ENCODE measurements at places on chromosomes 4 and X.

DNA sequence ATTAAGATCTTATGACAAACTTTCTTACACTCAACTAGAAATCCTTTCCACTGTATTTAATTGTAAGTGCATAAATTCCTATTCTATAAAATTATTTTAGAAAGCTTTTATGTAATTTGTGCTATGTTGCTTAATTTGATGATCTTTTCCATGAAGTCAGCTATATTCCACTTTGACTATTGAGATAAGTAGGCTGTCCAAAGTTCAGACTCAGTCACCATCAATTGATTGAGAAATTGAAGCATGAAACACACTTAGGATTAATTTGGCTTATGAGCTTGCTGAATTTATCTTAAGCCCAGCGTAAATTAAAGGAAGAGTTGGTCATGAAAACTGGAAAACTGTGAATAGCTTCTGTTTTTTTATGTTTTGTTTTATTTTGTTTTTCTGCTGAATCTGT is 18.7 kb upstream of the UGT2B10 start:
- no peak for DNase-seq

DNA sequence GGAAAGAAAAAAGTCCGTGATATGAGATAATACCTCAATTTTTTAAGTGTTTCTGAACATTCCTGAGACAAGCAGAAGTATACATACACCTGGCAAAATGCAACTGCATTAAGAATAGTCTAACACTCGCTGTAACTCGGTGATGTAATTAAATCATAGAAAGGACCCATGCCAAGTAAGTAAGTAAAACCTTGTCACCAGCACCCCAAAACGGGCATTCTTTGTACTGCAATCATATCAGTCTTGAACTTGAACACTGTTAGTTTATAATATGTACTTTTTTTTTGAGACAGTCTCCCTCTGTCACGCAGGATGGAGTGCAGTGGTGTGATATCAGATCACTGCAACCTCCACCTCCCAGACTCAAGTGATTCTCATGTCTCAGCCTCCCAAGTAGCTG is 47.4 kb downstream of the SMIM14 start:
- no peak for DNase-seq

DNA sequence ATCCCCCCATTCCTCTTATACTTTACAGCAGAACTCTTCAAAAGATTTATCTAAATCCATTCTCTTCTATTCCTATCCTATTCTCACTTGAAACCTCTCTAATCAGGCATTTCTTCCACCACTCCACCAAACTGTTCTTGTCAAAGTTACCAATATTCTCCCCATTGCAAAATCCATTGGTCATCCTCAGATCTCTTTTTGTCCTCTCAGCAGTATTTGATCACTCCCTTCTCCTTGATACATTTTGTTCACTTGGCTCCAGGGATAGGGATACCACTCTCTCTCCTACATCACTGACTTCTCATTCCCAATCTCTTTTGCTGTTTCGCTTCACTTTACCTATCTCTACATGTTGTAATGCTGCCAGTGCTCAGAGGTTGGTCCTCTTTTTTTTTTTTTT is 2.8 kb upstream of the MTMR8 start:
- no peak for DNase-seq

DNA sequence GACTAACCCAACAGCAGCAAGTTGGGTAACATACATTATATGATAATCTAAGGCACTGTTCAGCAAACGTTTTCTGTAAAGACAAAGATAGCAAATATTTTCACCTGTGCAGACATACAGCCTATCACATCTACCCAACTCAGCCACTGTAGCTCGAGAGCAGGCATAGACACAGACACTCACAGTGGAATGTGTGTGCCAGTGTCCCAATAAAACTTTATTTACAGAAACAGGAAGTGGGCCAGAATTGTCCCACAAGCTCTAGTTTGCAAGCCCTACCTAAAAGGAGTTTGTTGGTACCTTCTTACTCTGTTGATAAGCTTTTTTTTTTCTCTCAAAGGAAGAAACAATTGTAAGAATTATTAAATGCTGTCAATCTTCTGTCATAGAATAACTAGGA is 11.9 kb upstream of the FAM9A start:
- no peak for DNase-seq

DNA sequence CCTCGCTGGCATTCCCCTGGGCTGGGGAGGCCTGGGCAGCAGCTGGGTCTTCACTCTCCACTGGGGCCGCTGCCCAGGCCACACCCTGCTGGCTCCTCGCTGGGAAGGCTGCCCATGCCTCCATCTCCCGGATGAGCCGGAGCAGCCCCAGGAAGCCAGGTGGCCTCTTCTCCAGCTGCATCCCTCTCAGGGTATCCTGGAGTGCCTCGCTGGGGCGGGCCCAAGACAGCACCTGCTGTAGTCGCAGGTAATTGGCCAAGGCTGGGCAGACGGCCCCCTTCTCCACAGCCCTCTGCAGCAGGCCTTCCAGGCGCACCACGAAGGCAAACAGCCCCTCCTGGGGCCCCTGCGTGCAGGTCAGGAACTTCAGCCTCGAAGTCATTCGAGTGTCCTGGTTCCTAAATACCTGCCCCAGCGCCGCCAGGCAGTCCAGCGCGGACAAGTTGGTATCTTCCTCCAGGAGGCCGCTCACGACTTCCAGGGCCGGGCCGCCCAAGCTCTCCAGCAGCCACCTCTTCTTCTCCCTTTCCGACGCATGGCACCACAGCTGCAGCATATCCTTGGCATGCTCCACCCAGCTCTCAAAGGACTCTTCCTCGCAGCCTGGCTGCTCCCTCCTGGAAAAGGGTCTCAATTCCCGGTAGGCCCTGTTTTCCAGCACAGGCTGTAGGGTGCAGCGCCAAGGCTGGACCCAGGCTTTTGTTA is 3.7 kb downstream of the PNMA6E start:
- DNase-seq, result no peak

- DNase-seq, result no peak
Measured at GRCh38 chrX:72340626-72341025, 34.9 kb upstream of the CITED1 start.

GRCh38 chr4:21882051-21882839 is 66.3 kb downstream of the KCNIP4 start:
- no peak for DNase-seq
